Calu3 (cell line): ENCODE measurements at places on chromosomes 6 and 20. TPM values are rescaled to one million over a fixed set of nuclear protein-coding genes. Genes with fewer than 3 reads are reported as not detected.
A peak's percentile ranks its signal among the peaks of the same experiment; 100 is the strongest.

Gene BPIFB1
- total RNA-seq: 8.5 and 9.2 TPM in 2 replicates

- DNase-seq: no peak
- peaks cover 22% of the 10 kb centered on the region for H3K36me3 ChIP-seq
- no peak overlapping the region for H3K4me3 ChIP-seq
- H3K4me1 ChIP-seq: no peaks in the 10 kb centered on the region
Measured at GRCh38 chr6:17684134-17684533, 22.6 kb downstream of the NUP153 start.

DNA sequence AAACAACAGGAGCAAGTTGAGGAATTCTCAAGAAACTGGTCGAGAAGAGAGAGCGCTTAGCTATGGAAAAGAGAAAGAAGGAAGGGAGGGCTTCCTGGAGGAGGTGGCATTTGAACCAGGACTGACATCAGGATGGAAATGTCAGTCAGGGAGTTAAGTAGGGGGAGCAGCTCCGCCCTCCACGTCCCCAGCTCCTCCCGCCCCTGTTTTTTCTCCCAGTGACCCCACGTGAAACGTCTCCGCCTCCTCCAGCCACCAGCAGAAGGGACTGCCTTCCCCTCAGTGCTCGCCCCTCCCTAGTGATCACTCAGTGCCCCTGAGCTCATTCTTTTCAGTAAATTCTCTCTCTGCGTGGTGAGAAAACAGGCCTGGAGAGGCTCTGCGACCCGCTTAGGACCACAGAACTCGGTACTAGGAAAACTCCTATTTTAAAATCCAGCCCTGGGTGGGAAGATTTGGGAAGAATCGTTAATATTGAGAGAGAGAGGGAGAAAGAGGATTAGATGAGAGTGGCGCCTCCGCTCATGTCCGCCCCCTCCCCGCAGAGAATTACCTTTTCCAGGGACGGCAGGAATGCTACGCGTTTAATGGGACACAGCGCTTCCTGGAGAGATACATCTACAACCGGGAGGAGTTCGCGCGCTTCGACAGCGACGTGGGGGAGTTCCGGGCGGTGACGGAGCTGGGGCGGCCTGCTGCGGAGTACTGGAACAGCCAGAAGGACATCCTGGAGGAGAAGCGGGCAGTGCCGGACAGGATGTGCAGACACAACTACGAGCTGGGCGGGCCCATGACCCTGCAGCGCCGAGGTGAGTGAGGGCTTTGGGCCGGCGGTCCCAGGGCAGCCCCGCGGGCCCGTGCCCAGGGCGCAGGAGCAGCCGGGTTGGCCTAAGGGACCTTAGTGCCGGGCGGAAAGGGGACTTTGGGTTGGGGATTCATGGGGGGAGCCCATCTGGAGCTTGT, 4.6 kb downstream of the HLA-DPB1 start:
- DNase-seq: no peak
- no peak overlapping the region for H3K27ac ChIP-seq
- no peaks in the 10 kb centered on the region for H3K36me3 ChIP-seq
- peak overlapping the region; percentile 15 for H3K4me3 ChIP-seq
- no peaks in the 10 kb centered on the region for H3K4me1 ChIP-seq

Gene RIPPLY2
- total RNA-seq: 0.31 TPM in 1 of 2 replicates, not detected in the other

GRCh38 chr6:139540276-139540675, 165.8 kb upstream of the CITED2 start:
- H3K27me3 ChIP-seq: no peaks in the 10 kb centered on the region
- DNase-seq: peak; percentile 8
- H3K36me3 ChIP-seq: no peaks in the 10 kb centered on the region
- peaks cover 20% of the 10 kb centered on the region for H3K4me1 ChIP-seq
- no peak overlapping the region for H3K27ac ChIP-seq
- H3K4me3 ChIP-seq: no peak overlapping the region

GRCh38 chr6:116492331-116493067, 18.9 kb upstream of the CALHM5 start:
- no peaks in the 10 kb centered on the region for H3K36me3 ChIP-seq
- no peak overlapping the region for H3K27ac ChIP-seq
- no peaks in the 10 kb centered on the region for H3K4me1 ChIP-seq

- no peaks in the 10 kb centered on the region for H3K27me3 ChIP-seq
- H3K27ac ChIP-seq: no peak overlapping the region
Measured at GRCh38 chr6:109124219-109124618, 28.9 kb downstream of the CEP57L1 start.

GRCh38 chr6:11324453-11325015, 92.1 kb upstream of the NEDD9 start:
- H3K4me1 ChIP-seq: peaks cover 26% of the 10 kb centered on the region
- no peak overlapping the region for H3K4me3 ChIP-seq
- peaks cover 1% of the 10 kb centered on the region for H3K36me3 ChIP-seq
- H3K27me3 ChIP-seq: no peaks in the 10 kb centered on the region

GRCh38 chr20:52191132-52191915, at the start of gene ZFP64:
Gene ZFP64, minus strand, starts transcription at chr20:52191779. Its CDS starts 143 bp downstream, at chr20:52191636.
- H3K4me3 ChIP-seq: peak within 1 kb of the TSS; percentile 97
- no peaks in the 10 kb centered on the region for H3K27me3 ChIP-seq
- H3K27ac ChIP-seq: peak within 1 kb of the TSS; percentile 84
- H3K4me1 ChIP-seq: peaks cover 11% of the 10 kb centered on the region
- H3K36me3 ChIP-seq: peaks cover 39% of the 10 kb centered on the region

DNA sequence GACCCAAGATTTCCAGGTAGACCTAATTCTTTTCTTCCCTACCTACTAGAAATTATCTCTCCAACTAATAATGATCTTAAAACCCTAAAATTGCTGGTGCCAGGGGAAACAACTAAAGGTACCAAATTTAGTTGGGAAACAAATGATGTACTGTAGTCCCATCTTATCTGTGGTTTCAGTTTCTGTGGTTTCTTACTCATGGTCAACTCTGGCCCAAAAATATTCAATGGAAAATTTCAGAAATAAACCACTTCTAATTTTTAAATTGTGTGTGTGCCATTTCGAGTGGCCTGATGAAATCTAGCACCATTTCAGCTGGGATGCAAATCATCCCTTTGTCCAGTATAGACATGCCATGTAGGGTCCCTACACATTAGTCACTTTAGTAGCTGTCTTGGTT, 475.2 kb upstream of the EPHA7 start:
- H3K36me3 ChIP-seq: no peaks in the 10 kb centered on the region
- H3K4me3 ChIP-seq: no peak overlapping the region
- no peak for DNase-seq
- no peaks in the 10 kb centered on the region for H3K4me1 ChIP-seq
- H3K27me3 ChIP-seq: no peaks in the 10 kb centered on the region
